Stimulated activated CD8-positive, alpha-beta memory T cell treated with anti-CD3 and anti-CD28 coated beads, Interleukin-15, amount 100 ng/mL, for 4 hours (primary cell): ENCODE measurements at places on chromosomes 7 and 10.

DNA sequence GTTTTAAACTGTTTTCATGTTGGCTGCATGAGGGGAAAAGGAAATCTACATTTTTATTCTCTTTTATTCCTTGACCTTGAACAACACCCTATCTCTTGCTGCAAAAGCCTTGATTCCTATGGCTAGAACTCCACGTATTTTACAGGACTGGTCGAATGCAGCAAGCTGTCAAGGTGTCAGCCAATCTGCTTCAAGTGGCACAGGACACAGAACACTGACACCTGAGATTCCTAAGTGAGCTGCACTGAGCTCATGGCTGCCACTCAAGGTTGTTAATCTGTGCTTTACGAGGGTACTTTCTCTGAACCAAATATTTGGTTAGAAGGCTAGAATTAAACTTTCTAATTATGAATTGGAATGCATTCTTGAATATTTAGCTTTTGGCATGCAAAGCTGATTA is 349.7 kb upstream of the COBL start:
- no peak for DNase-seq

- no peak for DNase-seq
Observed at GRCh38 chr7:110522061-110522760, 568.7 kb upstream of the LRRN3 start.

GRCh38 chr10:71921324-71922027 is 42.7 kb upstream of the CHST3 start:
- DNase-seq, result no peak

GRCh38 chr7:78326189-78326588 is 527.6 kb downstream of the PHTF2 start:
- DNase-seq, result no peak

DNA sequence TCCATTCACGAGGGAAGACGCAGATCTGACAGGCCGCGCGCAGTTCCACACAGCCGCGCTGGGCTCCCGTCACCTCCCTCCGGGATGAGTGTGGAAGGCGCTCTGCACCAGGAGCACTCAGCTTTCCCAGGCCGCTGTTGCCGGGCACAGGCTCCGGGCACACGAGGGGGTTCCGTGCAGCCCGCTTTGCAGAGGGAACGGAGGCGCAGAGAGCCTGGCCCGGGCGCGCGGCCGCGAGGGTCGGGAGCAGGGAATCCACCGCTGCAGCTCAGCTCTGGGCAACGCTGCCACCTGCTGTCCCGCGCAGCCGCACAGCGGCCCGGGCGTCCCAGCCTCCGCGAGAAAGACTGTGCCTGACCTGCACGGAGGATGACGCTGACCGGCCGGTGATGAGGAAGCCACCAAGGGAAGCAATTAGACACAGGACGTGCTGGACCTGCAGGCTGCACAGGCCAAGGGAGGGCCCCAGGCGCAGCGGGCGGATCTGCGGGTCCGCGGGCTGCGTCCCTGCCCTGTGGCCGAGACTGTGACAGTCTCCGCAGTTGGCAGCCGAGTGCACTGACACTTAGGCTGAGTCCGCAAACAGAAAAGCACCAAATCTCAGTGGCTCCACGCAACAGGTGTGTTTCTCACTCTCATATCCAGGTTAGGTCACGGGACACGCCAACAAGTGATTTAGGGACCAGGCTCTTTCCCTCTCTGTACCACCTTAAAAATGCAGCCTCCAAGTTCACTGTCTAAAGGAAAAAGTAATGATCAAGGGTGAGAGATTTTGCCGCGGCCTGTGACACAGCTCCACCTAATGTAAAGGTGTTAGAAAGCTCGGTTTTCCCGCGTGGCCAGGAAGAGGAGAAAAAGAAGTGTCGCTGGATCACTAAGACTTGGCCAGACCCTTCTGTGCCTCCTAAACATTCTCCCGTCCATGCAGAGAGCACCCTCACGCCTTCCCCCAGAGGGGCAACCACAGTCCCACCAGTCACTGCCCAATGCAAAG is 94.5 kb downstream of the SEC61G start:
- no peak for DNase-seq

- DNase-seq, result no peak
Observed at GRCh38 chr7:82376739-82377138, 66.8 kb downstream of the CACNA2D1 start.
